ENCODE measurements at places on chromosomes 16 and 17.

GRCh38 chr17:73613271-73614233, 30.7 kb downstream of the SDK2 start:
- DNase-seq: no peak

- no peak for DNase-seq
Measured at GRCh38 chr17:42457107-42457792, 1.4 kb upstream of the ATP6V0A1 start.

- DNase-seq: no peak
Measured at GRCh38 chr16:80104401-80104800, 436.4 kb upstream of the DYNLRB2 start.

- DNase-seq: no peak
Measured at GRCh38 chr17:66172691-66173223, 19.2 kb downstream of the CEP112 start.

GRCh38 chr17:1958134-1958881, 66.8 kb downstream of the RTN4RL1 start:
- DNase-seq: no peak

- DNase-seq: no peak
Measured at GRCh38 chr16:65667011-65667578, 545.2 kb upstream of the CDH11 start.

DNA sequence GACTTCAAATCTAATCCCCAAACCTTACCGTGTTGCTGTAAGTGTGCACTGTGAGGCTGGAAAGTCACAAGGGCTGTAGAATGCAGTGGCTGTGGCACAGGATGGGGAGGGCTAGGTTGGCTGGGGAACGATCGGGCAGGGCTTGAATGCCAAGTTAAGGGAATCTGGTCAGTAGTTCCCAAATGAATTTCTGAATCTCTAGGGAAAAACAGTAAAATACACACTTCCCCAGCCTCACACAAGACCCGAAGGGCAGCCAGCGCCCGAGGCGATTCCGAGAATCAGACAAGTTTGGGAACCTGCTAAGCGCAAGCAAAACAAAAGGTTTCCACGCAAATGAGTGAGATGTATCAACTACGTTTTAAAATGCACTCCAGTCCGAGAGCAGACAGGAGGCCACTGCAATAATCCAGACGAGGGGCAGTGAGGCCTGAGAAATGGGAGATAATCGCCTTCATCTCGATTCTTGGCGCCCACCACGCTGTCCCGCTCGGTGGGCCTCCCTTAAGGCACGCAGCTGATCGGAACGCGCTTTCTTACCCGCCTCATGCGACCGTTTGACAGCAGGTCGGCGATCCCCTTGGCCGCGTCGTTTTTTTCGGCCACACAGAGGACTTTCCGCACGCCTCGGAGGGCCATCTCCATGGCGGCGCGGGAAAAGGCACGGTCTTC, 599 bp downstream of the TOP3A start:
- no peak for DNase-seq

GRCh38 chr17:48294806-48295361, 135.1 kb downstream of the SKAP1 start:
- no peak for DNase-seq

- no peak for DNase-seq
Measured at GRCh38 chr16:66662445-66663194, 33.9 kb downstream of the CMTM4 start.

DNA sequence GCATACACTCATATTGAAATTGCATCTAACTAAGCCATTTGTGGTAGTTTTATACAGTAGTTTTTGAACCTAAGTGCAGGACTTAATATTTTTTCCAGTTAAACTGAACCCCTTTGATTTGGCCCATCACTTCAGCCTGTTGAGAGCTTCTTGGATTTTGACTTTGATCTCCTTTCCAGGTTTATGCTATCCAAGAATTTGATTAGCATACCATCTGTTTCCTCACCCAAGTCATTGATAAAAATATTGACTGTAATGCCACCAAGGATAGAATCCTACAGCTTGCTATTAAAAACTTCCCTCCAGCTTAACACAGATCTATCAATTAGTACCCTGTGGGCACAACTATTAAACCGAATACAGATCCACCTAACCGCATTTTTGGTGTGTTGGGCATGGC, 7.2 kb downstream of the TMEM94 start:
- DNase-seq: no peak

GRCh38 chr16:62194828-62195227, 158.6 kb upstream of the CDH8 start:
- DNase-seq: no peak

- no peak for DNase-seq
Measured at GRCh38 chr16:68902003-68902968, 59.0 kb downstream of the TANGO6 start.

DNA sequence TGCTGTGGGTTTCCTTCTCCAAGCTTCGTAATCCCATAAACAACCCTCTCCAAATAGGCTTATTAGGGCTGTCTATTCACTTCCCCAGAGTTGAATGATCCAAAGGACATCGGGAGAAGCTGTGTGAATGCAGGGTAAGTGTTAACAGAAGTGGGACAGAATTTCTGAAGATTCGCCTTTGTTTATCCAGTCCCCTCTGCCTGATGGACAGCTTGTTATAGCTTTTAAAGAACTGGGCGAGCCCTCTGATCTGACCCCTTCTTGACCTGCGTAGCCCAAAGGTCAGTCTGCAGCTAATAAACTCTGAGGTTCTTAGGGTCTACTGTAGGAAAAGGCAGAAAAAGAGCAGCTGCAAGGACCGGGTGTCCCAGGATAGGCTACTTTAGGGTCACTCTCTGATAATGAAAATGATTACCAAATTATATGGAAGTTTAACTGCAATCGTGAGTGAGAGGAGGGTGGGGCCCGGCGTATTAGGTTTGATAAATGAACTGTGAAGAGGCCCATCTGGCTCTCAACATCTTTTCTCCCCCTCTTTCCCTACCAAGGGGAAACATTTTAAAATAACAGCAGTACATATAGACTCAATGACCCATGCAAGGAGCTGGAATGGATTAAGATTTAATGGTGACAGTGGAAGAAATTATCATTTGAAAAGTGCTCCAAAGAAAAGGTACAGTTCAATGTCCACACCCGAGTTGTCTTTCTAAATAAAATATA, 233.4 kb downstream of the FTO start:
- no peak for DNase-seq

GRCh38 chr17:36004594-36005108, 3.3 kb upstream of the CCL15 start:
- DNase-seq: no peak

DNA sequence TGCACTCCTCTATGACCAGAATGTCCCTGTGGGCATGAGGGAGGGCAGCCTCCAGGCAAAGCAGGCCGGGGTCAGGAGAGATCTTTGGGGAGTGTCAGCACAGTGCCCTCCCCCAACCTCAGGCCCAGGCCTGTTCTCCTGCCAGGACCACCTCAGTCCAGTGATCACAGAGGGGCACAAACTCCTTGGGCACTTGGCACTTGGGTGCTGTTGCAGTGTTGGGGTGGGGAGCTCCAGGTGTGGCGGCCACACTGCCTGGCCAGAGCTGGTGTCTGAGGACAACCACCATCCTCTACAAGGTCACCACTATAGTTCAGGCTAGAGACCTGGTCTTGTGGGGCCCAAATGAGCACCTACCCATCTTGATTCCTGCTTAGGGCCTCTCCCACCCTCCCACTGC, 37.2 kb downstream of the SMPD3 start:
- DNase-seq: no peak

DNA sequence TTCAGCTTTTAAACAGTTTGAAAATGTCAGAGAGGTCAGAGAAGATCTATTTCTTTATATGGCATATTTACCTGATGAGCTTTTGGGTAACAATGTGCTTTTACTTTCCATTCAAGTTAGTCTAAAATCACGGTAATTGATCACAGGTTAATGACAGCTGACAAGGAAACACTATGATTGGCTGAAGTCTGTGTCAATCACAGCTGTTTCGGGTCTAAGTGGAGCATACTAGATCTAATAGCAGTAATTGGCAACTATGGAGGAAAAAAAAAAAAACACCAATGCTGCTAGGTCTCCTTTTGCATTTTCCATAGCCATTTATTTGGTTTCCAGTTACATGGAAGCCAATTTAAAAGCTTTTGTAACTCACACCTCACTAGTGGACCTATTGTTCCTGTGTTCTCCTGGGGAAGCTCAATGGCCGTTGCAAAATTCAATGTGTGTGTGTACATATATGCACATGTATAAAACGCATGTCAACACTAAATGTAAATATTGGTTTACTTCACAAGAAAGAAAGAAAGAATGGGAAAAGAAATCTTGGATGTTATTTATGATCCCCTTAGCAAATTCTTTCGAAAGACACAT, 568.3 kb upstream of the ZFHX3 start:
- DNase-seq: no peak

GRCh38 chr17:80603396-80603795, 58.8 kb downstream of the RPTOR start:
- DNase-seq: no peak

GRCh38 chr17:51456942-51457341, 196.6 kb downstream of the UTP18 start:
- DNase-seq: no peak

- DNase-seq: no peak
Measured at GRCh38 chr17:31517524-31517923, 126.0 kb downstream of the RAB11FIP4 start.

DNA sequence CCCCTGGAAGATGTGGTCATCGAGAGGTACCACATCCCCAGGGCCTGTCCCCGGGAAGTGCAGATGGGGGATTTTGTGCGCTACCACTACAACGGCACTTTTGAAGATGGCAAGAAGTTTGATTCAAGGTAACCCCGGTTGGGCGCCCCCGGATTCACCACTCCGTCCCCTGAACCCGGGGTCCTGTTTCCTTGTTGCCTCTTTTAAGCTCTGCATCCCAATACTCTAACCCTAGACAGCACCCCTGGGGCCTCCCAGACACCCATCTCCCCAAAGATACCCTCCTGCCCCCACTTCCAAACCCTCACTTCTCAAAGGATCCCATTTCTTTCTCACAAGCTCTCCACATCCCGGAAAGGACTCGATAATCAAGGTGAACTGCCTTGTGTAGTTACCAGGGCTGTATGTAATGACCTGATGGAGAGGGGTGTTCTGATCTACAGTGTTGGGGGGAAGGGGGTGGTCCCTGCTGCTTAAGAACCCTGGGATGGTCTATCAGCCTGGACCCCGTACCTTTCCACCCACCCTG, 412 bp downstream of the FKBP10 start:
- DNase-seq: no peak

GRCh38 chr16:83315271-83315670, 492.5 kb upstream of the HSBP1 start:
- no peak for DNase-seq

DNA sequence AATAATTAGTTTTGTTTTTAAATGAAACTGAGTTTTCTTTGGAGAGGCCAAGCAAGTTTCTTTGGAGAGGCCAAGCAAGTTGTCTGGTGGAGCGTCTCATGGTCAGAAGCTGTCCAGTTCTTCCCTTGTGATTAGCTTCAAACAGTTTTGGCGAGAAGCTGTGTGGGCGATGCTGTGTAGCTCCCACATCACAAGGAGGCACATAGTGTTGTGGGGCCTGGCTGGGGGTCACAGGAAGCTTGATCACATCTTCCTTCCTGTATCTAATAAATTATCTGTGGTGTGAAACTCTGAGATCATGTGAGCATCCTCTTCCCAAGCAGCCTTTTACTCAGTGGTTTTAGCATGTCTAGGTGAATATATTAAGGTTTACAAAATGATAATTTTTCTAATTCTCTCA, 33.9 kb downstream of the SPECC1 start:
- no peak for DNase-seq

DNA sequence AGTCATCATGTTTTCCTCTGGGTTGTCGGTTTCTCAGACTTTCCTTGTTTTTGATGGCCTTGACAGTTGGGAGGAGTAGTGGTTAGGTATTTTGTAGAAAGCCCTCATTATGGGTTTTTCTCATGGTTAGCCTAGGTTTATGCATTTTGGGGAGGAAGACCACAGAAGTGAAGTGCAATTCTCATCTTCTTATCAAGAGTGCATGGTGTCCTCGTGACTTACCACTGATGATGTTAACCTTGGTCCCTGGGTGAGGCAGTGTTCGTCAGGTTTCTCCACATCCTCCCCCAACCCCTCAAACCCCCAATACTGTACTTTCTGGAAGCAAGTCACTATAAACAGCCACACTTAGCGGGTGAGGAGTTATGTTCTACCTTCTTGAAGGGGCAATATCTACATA, 42.3 kb downstream of the BPTF start:
- no peak for DNase-seq
